ENCODE measurements at places on chromosomes 4 and X.

DNA sequence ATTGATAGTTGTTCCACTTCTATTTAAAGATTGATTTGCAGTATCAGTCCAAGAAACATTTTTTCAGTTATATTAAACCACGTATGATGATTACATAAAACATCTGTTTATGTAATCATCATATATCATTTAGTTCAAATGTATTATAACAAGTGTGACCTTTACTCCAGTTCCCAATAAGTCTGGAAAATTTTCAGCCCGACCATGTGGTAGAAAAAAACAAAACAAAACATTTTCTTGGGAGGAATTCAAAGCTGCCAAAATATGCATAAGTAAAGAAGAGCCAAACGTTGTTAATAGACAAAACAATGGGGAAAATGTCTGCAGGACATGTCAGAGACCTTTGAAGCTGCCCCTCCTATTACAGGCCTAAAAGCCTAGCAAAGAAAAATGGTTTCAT lies 709.1 kb downstream of the FAT4 start:
- no peak for DNase-seq

GRCh38 chr4:78592088-78592783 lies 40.7 kb downstream of the ANXA3 start:
- no peak for DNase-seq

DNA sequence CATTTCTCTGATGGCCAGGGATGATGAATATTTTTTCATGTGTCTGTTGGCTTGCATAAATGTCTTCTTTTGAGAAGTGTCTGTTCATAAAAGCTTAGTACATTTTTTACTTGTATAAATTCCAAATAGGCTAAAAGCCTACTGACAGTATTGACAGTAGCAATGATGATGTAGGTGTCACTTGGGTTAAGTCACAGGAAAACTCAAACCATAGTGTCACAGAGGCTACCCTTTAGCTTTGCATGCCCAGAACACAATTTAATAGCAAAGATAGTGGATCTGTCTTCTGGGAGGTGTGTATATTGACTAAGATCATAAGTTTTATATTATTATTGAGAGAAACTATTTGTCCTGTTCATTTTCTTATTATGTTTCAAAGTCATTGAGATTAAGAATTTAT lies 8.1 kb downstream of the RP2 start:
- DNase-seq = no peak

DNA sequence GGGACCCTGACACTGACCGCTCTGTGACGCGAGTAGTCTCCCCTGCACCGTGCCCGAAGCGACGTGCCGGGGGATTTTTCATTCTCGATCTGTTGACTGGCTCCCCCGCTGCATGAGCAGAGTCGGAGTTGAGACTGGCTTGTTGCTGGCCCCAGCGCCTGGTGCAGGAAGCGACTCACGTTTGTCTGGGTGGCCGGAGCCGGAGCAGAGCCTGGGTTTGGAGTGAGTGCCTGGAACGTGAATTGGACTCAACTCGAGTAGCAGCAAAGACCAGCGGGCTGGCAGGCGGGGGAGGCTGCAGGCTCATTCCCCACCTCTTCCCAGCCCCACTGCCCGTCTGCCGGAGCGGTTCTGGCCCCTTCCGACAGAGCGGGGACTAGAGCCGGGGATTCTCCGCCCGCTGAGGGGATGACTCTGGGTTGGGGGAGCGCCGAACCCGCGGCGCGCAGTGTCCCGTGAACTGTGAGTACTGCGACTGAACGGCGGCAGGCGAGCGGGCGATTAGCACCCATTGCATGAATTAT lies 554 bp downstream of the PCDH7 start:
- DNase-seq = no peak

DNA sequence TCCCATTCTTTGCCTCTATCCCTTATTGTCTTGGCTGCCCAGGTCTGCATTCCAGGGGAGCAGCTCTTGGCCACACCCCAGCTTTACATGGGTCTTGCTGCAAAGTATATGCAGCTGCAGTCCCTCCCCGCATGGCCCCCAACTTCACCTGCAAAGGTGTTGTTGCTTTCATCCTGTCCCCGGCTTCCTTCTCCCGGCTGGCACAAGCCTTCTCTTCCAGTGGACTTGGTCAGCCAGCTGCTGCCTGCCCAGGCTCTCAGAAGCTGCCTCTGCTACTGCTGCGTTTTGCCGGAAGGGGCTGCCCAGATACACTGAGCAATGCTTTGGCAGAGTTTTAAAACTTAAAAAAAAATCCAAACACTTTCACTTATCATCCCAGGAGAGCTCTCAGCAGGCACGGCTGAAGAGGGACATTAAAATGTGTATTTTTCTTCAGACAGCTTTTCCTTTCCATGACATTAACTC lies 121.2 kb upstream of the PDLIM3 start:
- no peak for DNase-seq

- peak; percentile 32 for DNase-seq
These were observed at the start of gene RAP2C for GRCh38 chrX:132219343-132219768. RAP2C (minus strand) TSS chrX:132219447; CDS start chrX:132217268, 2,179 bp downstream.

GRCh38 chr4:157421365-157421764 lies 200.8 kb downstream of the GRIA2 start:
- DNase-seq = no peak

DNA sequence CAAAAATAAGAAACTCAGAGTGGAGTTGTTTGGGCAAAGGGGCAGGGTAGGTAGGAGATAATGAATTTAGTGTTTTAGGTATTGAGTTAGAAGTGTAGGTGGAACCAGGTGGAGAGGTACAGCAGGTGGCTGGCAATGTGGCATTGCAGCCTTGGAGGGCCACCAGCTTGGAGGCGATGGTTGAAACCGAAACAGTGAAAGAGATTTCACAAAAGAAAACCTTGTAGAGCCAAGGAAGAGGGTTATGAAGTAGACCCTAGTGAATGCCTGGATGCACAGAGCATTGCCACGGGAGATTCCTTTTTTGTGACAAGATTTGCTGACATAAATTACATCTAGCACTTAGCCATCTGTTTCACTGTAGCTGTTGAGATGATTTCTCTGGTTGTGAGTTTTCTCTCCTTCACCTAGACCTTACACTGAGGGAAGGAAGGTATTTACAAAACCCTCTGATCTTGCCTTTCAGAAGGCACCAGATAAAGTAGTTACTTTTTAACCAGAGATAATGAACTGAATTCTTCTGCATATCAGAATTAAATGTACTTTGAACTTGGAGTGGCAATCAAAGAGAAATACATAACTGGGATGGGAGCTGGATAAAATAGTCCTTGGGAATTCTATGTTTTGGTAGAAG lies 104.1 kb upstream of the CASK start:
- DNase-seq = no peak

- DNase-seq = no peak
These were observed 6.1 kb upstream of the RNF175 start for GRCh38 chr4:153765894-153766293.

DNA sequence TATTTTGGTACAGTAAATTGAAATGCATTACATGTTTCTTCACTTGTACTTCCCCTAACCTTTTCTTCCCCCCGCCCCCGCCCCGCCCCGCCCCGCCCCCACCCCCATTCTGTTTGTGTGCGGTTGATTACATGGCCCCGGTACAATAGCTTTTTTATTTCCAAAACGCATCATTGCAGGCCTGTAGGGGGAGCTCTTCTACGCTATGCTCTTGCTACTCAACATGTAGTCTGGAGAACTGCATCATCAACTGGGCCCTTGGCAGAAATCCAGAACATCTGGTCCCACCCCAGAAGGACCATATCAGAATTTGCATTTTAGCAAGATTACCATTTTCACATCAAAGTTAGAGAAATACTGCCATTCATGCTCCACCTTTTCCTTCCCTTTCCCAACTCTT lies 333.3 kb upstream of the DDX53 start:
- DNase-seq = no peak

DNA sequence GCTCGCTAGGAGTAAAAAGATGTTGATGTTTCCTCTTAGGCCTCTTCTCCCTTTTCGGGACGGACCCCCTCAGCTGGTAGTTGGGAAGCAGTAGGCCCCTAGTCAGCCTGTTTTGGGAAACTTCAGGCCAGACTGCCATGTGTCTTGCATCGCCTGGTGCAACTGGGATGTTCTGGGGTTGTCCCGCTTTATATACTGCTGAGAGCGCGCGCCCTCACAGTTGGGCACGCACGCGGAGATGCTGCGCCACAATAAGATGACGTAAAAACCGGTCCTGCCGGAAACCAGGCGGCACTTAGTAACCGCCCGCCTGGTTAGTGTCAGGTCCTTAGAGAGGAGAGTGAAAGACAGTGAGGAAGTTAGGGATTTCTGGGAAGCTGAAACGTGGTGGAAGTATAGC lies 231.3 kb upstream of the CT83 start:
- no peak for DNase-seq

DNA sequence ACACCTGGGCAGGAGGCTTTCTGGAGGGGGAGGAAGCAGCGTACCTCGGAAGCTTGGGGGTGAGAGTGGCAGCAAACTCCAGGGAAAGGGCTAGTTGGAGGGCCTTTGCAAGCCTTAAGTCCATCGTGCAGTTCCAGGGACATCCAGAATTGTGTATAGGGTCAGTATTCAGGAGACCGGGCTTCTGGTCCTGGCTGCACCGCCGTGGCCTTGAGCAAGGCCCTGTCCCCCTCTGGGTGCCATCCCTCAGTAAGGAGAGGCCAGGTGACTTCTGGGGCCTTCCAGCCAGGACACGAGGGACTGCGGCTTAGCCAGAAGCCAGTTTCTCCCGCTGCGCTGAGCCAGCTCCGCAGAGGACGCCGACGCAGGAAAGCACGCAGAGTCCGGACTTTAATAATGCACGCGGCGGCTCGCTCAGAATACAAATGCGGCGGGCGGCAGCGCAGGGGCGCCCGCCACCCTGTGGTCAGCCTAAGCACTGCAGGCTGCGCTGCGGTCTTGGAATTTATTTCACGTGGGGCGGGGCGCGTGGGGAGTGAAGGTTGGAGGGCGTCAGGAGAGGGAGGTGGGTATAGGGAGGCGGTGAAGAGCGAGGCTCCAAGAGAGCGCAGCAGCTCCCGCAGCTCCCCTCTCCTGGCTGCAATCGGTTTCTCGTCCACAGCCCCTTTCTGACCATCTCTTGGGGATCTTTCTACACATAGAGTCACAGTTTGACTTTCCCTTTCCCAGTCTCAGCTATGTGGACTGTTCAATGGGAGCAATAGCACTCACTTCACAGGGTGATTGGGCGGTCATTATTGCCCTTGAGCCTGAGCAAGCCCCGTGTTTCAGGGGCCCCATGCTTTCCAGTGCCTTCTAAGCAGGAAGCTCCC lies 94.1 kb upstream of the GPR50 start:
- DNase-seq = peak; percentile 26

- no peak for DNase-seq
These were observed 225.5 kb downstream of the PDGFC start for GRCh38 chr4:156746111-156746510.

- DNase-seq = no peak
These were observed 39.5 kb downstream of the GPC4 start for GRCh38 chrX:133375615-133376340.

GRCh38 chr4:163494360-163495241 lies at the start of gene TMA16:
TMA16 (plus strand) TSS chr4:163494690; CDS start chr4:163494802, 112 bp downstream.
- DNase-seq = peak; percentile 59

DNA sequence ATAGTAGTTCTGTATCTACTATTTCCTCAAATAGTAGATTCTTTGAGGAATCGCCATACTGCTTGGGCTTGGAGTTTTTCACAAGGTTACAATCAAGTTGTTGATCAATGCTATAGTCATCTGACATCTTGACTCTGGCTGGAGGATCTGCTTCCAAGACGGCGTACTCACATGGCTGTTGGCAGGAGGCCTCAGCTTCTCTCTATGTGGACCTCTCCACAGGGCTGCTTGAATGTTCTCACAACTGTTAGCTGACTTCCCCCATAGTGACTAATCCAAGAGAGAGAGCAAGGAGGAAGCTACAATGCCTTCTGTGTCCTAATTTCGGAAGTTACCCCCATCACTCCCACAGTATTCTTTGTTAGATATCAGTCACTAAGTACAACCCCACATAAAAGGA lies 10.3 kb downstream of the EGFL6 start:
- no peak for DNase-seq

GRCh38 chrX:65610481-65610880 lies 57.0 kb upstream of the MSN start:
- DNase-seq = no peak

DNA sequence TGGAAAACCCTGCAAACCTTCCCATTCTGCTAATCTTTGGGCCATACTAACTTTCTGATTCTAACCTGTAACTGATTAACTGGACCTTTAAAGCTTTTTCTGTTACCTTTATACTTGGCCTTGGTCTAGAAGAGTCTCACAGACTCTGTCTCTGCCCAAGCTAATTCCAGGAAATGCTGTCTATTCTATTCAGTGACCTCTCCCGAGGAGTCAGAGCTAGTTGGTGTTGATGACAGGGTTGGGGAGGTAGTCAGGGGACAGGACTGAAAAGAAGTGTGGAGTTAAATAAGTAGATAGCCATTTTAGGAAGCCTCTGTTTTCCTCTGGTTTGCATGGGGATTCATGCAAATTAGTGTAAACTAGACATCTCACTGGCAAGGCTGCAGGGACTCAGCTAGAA lies 429.5 kb downstream of the GRID2 start:
- no peak for DNase-seq

GRCh38 chr4:152159773-152160172 lies 376.1 kb downstream of the FBXW7 start:
- DNase-seq = no peak

GRCh38 chr4:39730072-39730471 lies 32.1 kb downstream of the UBE2K start:
- DNase-seq = no peak

DNA sequence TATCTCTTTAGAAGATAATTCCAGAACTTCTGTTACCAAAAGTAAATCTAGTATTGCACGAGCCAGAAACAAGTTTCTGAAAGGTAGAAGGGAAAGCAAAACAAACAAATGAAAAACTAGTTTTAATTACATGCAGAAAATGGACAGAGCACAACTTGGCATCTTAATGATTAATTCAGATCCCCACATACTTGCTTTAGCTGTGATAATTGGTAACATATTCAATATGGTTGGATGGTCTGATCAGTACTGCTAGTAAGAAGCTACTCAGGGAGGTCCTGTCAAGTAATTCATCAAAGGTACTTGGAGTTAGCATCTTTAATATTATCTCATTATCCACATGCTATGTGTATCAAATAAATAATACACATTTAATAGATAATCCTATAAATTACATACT lies 204.3 kb downstream of the TRAM1L1 start:
- no peak for DNase-seq

GRCh38 chr4:134885436-134885835 lies 683.8 kb upstream of the PABPC4L start:
- DNase-seq = no peak

DNA sequence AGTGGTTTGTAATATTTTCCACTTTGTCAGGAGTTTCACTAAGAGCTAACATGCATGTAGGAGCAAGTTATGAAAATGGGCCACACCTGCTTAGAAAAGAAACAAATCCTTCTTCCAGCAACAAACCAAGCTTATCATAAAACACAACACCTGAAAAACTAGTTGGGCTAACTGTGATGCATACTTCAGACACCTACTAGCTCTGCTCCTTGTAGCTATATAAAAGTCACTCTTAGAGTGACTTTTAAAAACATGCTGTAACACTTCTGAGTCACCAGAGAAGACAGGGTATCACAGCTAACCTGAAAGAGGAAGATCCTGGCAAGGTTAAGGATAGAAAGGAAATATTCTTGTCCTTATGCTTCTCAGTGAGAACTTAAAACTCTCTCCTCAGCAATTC lies 3.6 kb upstream of the SLAIN2 start:
- DNase-seq = no peak
